ENCODE measurements at places on chromosomes 3 and 15.

DNA sequence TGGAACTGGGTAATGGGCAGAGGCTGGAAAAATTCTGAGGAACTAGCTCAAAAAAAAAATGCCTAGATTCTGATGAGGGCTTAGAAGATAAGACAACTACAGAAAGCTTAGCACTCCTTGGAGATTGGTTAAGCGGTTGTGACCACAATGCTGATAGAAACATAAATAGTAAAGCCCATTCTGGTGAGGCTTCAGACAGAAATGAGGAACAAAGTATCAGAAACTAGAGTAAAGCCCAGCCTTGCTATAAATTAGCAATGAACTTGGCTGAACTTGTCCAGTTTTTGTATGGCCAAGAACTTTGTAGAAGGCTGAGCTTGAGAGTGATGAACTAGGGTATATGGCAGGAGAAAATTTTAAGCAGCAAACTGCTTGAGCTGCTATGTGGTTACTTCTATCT lies 25.4 kb downstream of the GOLGB1 start:
- DNase-seq: no peak

DNA sequence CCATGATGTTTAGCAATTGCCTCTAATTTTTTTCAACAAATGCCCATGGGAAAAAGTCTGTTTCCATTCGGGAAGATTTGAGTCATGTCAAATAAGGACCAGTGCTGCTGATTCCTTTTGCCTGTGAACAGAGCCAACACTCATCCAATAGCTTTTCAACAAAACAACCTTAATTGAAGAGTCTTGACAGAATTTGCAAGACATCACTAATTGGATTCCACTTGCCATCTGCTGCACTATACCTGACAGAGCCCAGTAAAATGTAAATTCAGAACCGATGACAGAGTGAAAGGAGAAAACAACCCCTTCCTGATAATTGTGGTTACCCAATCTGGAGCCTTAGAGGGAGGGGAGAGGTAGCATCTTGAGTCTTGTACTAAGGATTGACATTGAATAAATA lies 426.7 kb downstream of the AGBL1 start:
- no peak for DNase-seq

- no peak for DNase-seq
These were observed 40.1 kb downstream of the FBLN2 start for GRCh38 chr3:13588993-13589392.

DNA sequence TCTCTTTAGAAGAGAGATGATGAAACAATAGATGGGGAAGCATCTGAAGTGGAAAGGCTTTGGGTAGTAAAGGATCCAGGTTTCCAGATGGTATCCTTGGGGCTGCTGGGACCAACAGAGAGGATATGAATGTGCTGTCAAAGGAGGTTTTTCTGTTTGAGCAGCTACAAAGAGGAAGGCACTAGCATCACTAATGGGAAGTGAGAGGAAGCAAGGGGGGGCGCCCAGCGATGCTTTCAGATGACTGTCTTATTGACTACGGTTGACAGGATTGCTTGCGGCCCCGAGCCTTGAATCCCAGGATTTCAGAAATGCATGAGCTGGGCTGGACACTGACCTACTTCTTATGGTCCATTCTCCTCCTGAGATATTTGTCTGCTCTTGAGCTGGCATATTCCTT lies 103.8 kb upstream of the GALNT15 start:
- DNase-seq: no peak

- DNase-seq: peak; percentile 57
These were observed 3.7 kb downstream of the ISL2 start for GRCh38 chr15:76340198-76340802.

DNA sequence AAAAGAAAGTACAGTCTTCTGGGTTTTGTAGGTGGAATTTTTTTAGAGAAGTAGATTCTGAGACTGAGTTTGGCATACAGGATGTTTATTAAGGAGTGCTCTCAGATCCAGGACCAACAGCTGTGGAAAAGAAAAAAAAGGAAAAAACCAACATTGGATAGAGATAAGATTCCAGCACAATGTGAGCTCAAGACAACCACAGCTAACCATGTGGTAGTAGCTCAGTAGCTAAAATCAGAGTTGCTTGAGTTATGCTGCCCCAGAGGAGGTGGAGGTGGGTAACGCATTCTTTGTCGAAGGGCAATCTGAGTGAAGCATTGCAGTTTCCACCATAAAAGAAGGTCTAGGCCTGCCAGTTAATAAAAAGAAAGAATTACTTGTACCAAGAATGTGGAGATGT lies 904.3 kb downstream of the NSUN3 start:
- DNase-seq: no peak

- no peak for DNase-seq
These were observed 4.4 kb upstream of the BAHD1 start for GRCh38 chr15:40436116-40436891.

DNA sequence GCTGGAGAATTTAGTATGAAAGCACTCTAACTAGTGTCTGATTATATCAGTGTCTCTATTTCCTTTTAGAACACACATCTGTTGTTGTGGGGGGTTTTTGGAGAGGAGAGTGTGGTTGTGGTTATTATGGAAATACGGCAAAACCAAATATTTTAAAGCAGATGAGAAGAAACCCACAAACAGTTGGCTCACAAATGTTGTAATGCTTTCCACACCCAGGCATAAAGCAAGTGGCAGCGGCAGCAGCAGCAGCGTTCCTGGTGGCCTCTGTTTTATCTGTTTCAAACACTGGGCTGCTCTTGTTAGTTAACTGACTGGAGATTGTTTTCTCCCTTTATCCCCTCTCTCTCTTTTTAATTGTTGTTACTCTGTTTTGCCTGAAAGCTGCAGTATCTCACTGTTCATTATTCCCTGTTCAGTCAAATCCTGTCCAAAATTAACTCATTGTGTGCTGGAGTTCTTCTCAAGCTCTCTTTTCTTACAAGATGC lies 1045.5 kb upstream of the NR2F2 start:
- DNase-seq: peak; percentile 88

DNA sequence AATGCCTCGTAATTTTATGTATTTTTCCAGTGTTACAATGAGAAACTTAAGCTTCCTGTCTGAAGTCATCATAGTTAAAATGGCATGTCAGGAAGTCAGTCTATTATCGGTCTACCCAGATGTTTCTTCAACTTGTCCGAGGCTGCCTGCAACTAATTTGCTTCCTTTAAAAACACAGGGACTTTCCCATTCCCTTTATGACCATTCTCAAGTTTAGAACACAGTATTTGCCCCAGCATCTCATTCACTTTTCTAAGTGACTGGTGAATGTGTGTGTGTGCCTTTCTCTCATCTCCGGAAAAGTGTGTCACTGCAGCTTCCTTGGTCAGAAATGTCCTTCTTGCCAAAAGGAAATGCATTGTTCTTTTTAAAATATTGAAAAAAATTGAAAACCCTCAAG lies 466.6 kb downstream of the RAP2B start:
- DNase-seq: peak; percentile 35

- DNase-seq: peak; percentile 80
These were observed 21.6 kb downstream of the SPTSSB start for GRCh38 chr3:161349529-161350312.

GRCh38 chr15:52136442-52136980 lies 23.9 kb upstream of the BCL2L10 start:
- DNase-seq: peak; percentile 47

GRCh38 chr15:71294911-71295602 lies 179.8 kb downstream of the THSD4 start:
- peak; percentile 100 for DNase-seq

DNA sequence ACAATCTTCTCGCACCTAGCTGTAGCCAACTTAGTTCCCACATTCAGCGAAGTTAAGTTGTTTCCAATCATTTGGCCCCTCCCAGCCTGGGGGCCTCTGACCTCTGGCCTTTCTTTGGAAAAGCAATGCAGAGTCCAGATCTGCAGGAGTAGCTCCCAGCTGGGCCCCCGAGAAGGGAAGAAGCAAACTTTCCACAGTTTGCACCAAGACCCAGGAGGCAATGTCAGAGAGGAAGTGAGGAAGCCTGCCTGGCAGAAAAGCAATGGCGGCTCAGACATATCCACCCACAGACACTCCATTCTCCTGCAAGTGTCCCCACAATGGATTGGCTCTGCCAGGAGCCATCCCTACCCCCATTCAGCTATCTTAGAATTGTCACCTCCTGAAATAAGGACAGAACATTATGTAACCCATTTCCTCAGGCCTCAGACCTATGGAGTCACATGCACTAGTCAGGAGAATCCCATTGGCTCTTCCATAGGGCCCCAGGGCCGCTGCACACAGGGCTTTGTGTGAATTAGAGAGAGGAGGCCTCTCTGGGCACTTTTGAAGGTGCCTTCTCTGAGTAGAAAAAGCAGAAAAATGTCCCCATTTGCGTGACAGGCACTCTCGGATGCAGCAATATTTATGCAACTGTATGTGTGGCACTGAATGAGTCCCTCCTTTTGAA lies 3.0 kb upstream of the BUB1B start:
- no peak for DNase-seq

Data from cardiac fibroblast (primary cell).